ENCODE measurements at places on chromosomes 13 and 19. TPM values are rescaled to one million over a fixed set of nuclear protein-coding genes. Genes with fewer than 3 reads are reported as not detected.

DNA sequence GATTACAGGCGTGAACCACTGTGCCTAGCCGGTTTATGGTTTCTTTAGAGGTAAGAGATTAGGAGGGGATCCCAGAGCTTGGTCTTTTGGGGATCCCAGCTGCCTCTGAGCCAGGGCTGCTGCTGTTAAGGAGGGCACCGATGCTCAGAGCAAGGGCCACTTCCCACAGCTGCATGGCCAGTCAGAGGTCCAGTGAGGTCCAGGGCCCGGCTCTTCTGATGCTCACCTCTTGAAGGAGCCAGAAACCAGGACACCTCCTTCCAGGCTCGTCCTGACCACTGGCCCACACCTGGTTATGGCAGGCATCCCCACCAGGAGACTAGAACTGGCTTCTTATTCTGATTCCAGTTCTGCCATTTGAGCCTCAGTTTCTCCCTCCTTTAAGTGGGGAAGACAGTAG, 149.0 kb downstream of the TEX29 start:
- DNase-seq, result no peak

- no peak for DNase-seq
These were observed 53.9 kb upstream of the CEACAM21 start for GRCh38 chr19:41521931-41522555.

Gene TUBB4A
- 1.2 TPM for total RNA-seq

- no peak for DNase-seq
These were observed 1.1 kb downstream of the ZNF444 start for GRCh38 chr19:56142087-56142787.

GRCh38 chr13:71210861-71211260, 656.1 kb downstream of the DACH1 start:
- DNase-seq, result no peak

Gene NLRP4
- total RNA-seq, result not detected

All from ureter (tissue), 1 donor.